Large intestine (tissue), 12 donors: ENCODE measurements at places on chromosomes 7 and 10. TPM values are rescaled to one million over a fixed set of nuclear protein-coding genes. Genes with fewer than 3 reads are reported as not detected.

GRCh38 chr10:124911124-124912067, 30.5 kb upstream of the ZRANB1 start:
- no peak overlapping the region for H3K27ac ChIP-seq
- H3K4me1 ChIP-seq: peaks cover 9% of the 10 kb centered on the region
- no peak overlapping the region for H3K4me3 ChIP-seq
- H3K27me3 ChIP-seq: no peaks in the 10 kb centered on the region
- H3K36me3 ChIP-seq: no peaks in the 10 kb centered on the region

DNA sequence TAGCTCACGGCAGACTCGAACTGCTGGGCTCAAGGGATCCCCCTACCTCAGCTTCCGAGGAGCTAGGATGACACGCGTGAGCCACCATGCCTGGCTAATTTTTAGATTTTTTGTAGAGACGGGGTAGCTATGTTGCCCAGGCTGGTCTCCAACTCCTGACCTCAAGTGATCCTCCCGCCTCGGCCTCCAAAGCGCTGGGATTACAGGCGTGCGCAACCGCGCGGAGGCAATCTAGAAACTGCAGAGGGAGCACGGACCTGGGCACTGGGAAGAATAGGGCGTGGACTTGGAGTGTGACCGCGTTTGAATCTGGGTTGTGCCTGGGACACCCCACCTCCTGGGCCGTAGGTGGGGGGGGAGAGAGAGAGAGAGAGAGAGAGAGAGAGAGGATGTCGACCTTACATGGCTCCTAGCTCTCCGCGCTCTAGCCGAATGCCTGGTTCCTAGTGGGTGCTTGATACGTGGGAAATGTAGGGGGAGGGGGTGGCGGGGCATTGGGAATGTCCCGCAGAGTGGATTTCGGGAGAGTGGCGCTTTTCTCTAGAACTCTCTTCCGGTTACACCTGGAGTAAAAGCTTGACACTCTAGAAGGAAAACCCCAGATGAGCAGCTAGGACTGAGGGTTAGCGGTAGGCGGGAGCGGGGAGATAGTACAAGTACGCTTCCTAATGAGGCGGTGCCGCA, 1.2 kb upstream of the MAP3K8 start:
- H3K36me3 ChIP-seq: peaks cover 7% of the 10 kb centered on the region
- H3K27ac ChIP-seq: peak overlapping the region; percentile 97

DNA sequence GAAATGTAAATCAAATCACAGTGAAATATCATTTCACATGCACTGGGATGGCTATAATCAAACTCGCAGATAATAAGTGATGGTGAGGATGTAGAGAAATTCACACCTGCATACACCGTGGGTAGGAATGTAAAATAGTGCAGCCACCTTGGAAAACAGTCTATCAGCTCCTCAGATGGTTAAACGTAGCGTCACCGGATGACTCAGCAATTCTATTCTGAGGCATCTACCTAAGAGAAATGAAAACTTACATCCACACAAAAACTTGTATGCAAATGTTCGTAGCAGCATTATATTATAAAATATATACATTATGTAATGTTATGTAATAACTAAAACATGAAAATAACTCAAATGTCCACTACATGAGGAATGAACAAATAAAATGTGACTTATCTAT, 38.9 kb downstream of the SH3PXD2A start:
- no peak overlapping the region for H3K27ac ChIP-seq
- no peak overlapping the region for H3K4me3 ChIP-seq
- no peak for DNase-seq
- H3K4me1 ChIP-seq: peaks cover 54% of the 10 kb centered on the region
- no peaks in the 10 kb centered on the region for H3K27me3 ChIP-seq

DNA sequence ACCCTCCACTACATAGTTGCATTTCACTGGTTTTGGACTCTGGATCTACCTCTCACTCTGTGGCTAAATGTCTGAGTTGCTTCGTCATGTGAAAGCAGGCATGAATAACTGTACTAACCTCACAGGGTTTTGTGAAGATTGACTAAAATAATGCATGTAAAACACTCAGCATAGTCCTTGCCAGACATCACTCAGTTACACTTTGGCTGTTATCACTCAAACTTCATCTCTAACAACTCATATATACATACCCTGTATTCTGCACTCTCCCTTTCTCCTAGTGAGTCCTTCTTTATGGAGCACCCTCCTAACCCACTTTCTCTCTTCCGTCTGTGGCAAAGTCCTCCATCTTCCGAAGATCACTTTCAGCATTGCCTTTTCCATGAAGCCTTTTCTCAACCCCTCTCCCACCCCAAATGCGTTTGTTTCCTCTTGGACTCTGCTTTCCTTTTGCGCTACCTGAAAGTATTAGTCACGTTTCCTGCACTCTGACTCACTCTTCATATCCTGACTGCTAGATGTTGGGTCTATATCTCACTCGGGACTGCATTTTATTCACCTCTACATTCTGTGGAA, 72.6 kb downstream of the OSBPL3 start:
- H3K4me1 ChIP-seq: peaks cover 11% of the 10 kb centered on the region
- DNase-seq: no peak
- no peak overlapping the region for H3K4me3 ChIP-seq
- H3K27me3 ChIP-seq: no peaks in the 10 kb centered on the region
- H3K36me3 ChIP-seq: no peaks in the 10 kb centered on the region

- H3K4me3 ChIP-seq: peak within 1 kb of the TSS; percentile 99
- H3K4me1 ChIP-seq: peaks cover 73% of the 10 kb centered on the region
- no peak for DNase-seq
- peaks cover 16% of the 10 kb centered on the region for H3K36me3 ChIP-seq
- H3K27ac ChIP-seq: peak within 1 kb of the TSS; percentile 89
Measured at GRCh38 chr7:2631946-2632732, at the start of gene TTYH3. Gene TTYH3, plus strand, starts transcription at chr7:2631986. Its CDS starts 170 bp downstream, at chr7:2632156.

- H3K4me1 ChIP-seq: no peaks in the 10 kb centered on the region
- no peak overlapping the region for H3K27ac ChIP-seq
- peaks cover 36% of the 10 kb centered on the region for H3K27me3 ChIP-seq
- DNase-seq: no peak
- no peaks in the 10 kb centered on the region for H3K36me3 ChIP-seq
Measured at GRCh38 chr10:13893926-13894325, 307.2 kb downstream of the PRPF18 start.

- no peak for DNase-seq
- no peaks in the 10 kb centered on the region for H3K27me3 ChIP-seq
- H3K27ac ChIP-seq: no peak overlapping the region
Measured at GRCh38 chr7:55557666-55558188, 14.6 kb downstream of the VOPP1 start.

DNA sequence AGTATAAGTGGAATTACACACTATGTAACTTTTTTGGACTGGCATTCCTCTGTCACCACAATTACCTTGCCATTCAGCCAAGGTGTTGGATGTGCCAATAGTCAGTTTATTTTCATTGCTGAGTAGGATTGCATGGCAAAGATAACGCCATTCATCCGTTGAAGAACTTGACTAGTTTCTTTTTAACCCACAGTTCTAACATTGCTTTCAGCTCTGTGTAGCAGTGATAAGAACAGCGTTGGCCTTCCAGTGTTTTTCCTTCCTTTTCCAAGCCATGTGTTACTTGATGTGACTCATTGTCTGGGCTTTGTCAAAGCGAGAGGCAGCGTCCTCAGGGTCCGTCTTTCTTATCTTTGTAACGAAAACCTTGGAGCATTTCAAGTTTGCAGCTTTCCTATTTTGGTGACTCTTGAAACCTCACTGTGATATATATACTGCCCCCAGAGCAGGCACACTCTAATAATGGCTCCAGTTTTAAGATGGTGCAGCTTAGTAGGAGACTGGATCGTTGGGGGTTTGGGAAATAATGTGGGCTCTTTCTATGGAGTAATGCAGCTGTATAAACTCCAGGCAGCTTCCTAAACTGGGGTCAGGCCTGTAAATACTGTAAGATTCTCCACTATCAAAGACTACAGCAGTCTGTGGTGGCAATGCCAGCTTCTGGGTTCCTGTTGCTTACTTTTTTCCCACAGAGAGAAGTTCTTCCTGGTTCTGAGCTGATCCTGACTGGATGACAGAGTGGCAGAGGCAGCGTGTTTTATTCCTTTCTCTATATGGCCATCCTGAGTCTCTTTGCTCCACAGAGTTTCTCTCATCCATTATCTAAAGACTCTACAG, 41.7 kb downstream of the AKR1E2 start:
- no peak overlapping the region for H3K4me3 ChIP-seq
- no peak overlapping the region for H3K27ac ChIP-seq
- no peaks in the 10 kb centered on the region for H3K36me3 ChIP-seq
- no peaks in the 10 kb centered on the region for H3K4me1 ChIP-seq
- no peak for DNase-seq

GRCh38 chr7:76358011-76358480, 745 bp downstream of the YWHAG start:
- H3K27ac ChIP-seq: peak overlapping the region; percentile 100
- DNase-seq: peak; percentile 47
- H3K4me1 ChIP-seq: peaks cover 11% of the 10 kb centered on the region
- no peaks in the 10 kb centered on the region for H3K27me3 ChIP-seq
- H3K36me3 ChIP-seq: peaks cover 5% of the 10 kb centered on the region

DNA sequence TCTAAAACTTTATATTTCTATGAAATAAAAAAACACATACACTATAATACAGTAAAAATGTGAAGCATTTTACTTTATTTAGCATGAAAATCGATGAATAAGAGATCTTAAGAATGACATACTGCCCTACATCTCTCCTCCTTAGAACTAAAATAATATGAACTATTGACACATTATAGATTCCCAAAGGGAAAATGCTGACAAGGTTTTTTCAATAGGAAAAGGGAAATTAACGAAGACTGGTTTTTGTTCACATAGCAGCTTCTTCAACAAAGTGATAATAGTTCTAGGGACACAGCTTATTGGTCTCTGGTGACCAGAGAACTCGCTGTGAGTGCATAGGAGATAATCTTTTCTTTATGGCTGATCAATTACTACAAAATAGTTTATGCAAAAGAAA, 57.9 kb upstream of the FEZF1 start:
- H3K36me3 ChIP-seq: no peaks in the 10 kb centered on the region
- no peaks in the 10 kb centered on the region for H3K27me3 ChIP-seq
- H3K27ac ChIP-seq: no peak overlapping the region

DNA sequence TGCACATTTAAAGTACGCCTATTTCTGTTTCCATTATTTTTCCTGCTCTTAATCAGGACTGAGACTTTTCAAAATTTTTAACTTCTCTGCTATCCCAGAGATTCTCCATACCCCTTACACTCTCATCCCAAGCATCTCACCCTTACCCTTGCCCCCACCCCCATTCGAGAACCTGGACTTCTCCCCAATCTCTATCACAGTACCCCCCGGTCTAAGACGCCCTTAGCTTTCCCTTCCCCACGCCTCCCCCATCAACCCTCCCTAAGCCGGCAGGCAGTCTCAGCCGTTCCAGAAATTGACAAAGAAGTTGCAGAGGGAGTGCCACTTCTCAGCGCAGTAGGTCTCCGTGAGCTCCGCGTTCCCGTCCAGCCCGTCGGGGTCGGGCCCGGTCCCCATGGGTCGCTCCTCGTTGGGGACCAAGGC, 1.4 kb downstream of the FGFBP3 start:
- H3K27ac ChIP-seq: no peak overlapping the region
- H3K4me1 ChIP-seq: no peaks in the 10 kb centered on the region
- DNase-seq: no peak
- H3K4me3 ChIP-seq: peak overlapping the region; percentile 63
- H3K36me3 ChIP-seq: no peaks in the 10 kb centered on the region

DNA sequence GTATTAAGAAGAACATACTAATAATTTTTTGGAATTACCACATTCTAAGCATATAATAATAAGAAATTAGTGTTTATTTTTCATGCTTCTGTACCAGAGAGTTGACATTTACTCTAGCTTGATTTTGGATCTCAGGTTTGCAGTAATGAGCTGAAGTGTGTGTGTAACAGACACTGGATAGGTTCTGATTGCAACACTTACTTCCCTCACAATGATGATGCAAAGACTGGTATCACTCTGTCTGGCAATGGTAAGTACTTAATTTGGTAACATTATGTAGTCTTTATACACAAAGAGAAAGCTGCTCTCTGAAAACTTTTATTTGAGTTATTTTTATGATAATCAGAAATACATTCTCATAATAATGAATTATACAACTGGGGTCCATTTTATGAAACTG, 54.1 kb downstream of the SRI start:
- H3K4me1 ChIP-seq: no peaks in the 10 kb centered on the region
- no peak overlapping the region for H3K4me3 ChIP-seq
- no peaks in the 10 kb centered on the region for H3K36me3 ChIP-seq
- no peak overlapping the region for H3K27ac ChIP-seq

- H3K27ac ChIP-seq: peak overlapping the region; percentile 40
- DNase-seq: peak; percentile 86
- H3K27me3 ChIP-seq: peaks cover 64% of the 10 kb centered on the region
- H3K36me3 ChIP-seq: no peaks in the 10 kb centered on the region
Measured at GRCh38 chr10:71213127-71213621, 804 bp downstream of the UNC5B start.

DNA sequence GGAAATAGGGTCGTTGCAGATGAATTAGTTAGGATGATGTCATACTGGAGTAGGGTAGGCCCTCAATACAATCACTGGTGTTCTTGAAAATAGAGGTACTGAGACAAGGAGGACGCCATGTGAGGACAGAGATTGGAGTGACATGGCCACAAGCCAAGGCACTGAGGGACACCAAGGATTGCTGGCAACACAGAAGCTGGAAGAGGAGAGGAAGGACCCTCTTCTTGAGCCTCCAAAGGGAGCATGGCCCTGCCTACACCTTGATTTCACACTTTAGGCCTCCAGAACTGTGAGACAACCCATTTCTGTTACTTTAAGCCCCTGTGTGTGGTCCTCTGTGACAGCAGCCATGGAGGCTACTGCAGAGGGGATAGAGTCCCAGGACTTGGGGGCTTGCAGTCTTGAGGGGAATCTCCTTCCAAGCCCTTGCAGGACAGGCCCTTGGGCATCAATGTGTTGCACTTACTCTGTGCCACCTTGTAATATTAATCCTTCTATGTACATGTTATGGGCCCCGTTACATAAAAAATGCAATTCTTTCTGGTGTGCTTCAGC, 3.7 kb upstream of the AOC1 start:
- no peak for DNase-seq
- H3K4me3 ChIP-seq: no peak overlapping the region
- H3K27me3 ChIP-seq: no peaks in the 10 kb centered on the region
- H3K36me3 ChIP-seq: no peaks in the 10 kb centered on the region

The AGR3 gene
- polyA plus RNA-seq: 213 TPM

The CISD1 gene
- 70.2 TPM for polyA plus RNA-seq

The SAMD9L gene
- 6.5 TPM for polyA plus RNA-seq

The NACAD gene
- 7.2 TPM for polyA plus RNA-seq

The IGFBP3 gene
- 115 TPM for polyA plus RNA-seq

The AVPI1 gene
- polyA plus RNA-seq: 56.5 TPM
